ENCODE measurements at places on chromosomes 3 and 15.

- no peak for DNase-seq
These were observed at the start of the genes CLCN2 and POLR2H for GRCh38 chr3:184361532-184361931. CLCN2 (minus strand) TSS chr3:184361605; CDS start chr3:184361479, 126 bp downstream. POLR2H (plus strand) TSS chr3:184361710; CDS start chr3:184363493, 1,783 bp downstream.

- no peak for DNase-seq
These were observed 154.8 kb downstream of the PLCL2 start for GRCh38 chr3:17039594-17039993.

- no peak for DNase-seq
These were observed 29.2 kb downstream of the MYO5A start for GRCh38 chr15:52499506-52499905.

DNA sequence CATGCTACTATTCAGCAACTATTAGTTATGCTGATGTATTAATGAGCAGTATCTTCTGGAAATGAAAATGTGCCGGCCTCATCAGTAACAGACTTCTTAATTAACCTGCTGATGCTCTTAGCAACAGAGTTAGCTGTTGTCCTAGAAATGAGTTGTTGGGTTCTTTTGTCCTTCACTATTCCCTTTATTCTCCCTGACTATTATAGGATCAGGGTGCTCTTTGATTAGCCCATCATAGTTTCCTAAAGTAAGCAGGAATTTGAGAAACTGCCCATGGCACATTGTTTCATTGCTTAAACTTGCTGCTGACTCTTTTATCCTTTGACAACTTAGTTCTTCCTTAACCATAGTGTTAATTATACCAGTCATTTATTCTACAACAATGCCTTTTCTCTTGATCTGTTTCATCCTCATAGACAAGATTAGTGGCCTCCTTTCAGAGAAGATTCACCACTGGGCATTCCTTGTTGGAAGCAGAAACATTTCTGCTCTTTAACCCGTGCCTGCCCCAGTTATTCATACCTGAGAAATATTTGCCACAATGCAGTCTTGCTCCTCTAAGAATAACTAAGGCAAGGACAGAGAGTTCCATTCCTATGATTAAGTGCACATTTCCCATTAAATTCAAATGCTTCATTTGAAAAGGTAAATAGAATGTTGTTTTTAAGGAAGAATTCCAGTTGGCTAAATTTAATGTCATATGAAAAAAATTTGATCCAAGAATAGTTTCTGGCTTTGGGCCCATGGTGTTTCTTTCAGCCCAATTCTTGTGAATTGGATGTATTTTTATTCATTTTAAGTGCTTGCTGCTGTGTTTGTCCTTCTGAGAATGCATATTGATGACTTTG is 573.3 kb upstream of the TBL1XR1 start:
- no peak for DNase-seq

GRCh38 chr15:72338617-72339321 is 18.8 kb upstream of the CELF6 start:
- DNase-seq = no peak

DNA sequence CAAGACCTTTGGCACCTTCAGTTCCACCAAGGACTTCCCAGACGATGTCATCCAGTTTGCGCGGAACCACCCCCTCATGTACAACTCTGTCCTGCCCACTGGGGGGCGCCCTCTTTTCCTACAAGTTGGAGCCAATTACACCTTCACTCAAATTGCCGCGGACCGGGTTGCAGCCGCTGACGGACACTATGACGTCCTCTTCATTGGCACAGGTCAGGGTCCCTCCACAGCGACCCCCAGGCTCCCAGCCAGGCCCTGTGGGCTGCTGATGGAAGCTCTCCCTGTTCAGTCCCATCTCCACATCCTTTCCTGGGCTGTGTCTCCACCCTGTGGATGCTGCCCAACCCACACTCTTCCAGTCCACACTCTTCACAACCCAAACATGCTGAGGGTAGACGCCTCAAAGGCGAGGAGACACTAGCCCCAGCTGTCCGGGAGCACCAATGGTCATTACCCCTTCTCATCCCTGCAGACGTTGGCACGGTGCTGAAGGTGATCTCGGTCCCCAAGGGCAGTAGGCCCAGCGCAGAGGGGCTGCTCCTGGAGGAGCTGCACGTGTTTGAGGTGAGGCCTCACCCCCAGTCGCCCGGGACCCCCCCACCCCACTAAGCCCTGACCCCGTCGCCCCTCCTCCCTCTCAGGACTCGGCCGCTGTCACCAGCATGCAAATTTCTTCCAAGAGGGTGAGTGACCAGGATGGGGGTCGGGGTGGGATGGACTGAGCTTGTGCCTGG is 4.3 kb upstream of the LSMEM2 start:
- DNase-seq = peak; percentile 55

All from T-helper 17 cell (primary cell).